ENCODE measurements at places on chromosomes 5 and 9.

- no peak for DNase-seq
These were observed 31.6 kb downstream of the PRLR start for GRCh38 chr5:35198686-35199085.

DNA sequence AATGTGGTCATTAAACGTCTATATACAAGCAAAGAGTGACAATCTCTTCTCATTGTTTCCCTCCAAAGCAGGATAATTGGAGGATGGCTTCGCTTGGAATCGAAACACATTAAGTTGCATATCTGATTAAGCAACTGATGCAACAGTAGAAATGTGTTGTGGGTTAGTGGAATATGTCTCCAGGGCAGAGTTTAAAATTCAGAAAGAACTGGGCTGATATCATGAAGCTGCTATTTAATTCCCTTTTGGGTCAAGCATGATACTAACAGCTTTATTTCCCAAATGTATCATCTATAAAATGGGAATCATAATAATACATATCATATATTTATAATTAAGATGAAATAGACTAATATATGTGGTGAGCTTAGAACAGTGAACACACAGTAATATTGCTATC is 1763.0 kb upstream of the C9orf72 start:
- DNase-seq, result no peak

GRCh38 chr9:97293207-97293721 is 14.2 kb upstream of the CCDC180 start:
- DNase-seq, result no peak

- no peak for DNase-seq
These were observed 50.2 kb downstream of the IPPK start for GRCh38 chr9:92619601-92620300.

DNA sequence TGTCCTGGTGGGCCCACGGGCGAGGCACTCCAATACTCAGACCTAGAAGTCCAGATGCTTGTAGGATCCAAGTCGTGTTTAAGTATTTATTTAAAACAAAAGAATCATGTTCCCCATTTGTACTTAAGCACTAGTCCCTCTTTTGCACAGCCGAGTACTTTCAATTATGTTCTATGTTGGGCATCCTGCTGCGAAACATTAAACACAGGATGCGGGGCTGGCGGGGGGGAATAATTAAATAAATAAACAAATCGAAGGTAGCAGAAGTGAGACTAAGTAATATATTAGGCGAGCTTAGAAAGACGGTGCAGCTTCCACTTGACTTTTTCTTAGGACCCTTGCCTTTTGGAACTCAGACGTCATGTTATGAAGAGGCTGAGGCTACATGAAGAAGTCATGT is 1129.2 kb upstream of the ACO1 start:
- no peak for DNase-seq

DNA sequence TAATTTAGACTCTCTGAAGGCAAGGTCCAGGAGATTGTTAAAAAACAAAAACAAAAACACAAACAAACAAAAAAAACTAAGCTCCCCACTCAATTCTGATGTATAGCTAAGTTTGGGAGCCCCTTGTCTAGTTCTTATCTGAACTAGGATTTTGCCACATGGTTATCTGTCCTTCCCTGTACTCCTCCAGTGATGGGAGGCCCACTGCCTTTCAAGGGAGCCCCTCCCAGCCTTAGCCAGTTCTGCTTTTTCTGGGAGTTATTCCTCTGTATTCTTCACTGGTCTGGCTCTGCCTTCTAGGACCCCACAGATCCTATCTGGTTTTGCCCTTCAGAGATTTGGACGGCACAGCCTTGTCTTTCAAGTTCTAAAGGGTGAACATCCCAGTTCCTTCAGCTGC is 2.1 kb upstream of the ALDH1B1 start:
- DNase-seq, result no peak

DNA sequence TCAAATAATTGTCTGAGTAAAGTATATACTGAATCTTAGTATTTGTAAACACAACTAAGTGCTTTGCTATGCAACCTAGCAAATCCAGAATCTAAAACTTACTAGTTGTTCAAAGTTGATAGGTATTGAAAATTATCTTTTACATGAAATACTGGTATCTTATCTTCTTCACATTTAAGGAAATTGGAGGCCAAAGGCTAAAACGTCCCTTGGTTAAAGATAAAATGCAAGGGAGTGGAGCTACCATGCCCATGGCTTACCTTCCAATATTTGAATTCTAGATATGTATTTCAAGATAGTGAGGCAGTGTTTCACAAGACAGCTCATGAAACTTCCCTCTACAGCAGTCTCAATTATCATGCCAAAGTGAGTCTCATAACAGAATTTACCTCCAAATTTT is 373.5 kb downstream of the KIAA0825 start:
- no peak for DNase-seq

DNA sequence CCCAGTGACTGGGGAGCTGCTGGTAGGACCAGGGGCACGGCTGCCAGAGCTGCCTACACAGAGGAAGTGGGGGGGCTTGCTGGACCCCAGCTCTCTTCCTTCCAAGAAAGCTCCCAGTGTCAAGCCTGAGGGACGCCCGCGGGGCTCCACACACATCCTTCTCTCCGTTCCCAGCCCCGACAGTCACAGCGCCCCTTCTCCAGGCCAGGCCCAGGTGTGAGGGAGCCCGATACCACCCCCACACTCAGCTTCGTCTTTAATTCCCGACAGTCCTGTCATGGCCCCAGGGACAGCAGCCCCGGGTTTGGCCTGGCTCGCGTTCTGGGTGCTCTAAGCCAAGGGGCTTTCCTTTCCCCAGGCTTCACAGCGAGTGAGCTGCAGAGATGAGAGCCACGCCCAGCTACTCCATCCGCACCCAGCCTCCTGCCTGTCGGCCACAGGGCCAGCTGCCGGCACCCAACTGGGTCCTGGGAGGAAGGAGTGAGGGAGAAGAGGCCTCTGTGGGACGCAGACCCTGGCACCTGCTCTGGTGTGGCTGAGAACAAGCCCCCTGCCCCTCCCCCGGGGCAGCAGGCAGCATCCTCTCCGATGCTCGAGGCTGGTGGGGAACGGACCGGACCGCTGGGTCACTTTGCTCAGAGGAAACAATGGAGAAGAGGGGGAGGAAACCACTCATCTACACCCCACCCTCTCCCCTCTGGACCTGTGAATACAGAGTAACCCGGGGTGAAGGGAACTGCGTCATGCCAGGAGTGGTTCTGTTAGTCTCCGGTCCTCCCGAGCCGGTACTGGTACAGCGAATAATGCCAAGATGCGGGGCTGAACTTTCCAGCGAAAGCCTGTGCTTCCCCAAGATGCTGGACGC is 53.9 kb upstream of the PHYKPL start:
- no peak for DNase-seq

DNA sequence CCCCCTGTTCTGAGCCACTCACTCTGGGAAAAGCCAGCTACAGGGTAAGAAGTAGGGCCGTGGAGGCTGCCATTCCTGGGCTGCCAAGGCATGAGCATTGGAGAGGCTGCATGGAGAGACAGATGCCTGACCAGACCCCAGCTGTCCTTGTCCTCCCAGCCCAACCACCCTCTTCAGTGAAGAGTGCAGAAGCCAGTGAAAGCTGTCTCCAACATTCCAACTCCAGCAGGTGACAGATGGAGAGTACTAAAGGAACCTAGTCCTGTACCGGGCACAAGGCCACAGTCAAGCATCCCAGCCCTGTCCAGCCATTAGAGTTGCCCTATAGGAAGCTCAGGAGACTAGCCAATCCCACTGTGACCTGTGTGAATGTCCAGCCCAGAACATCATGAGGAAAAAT is 165.1 kb downstream of the DIRAS2 start:
- DNase-seq, result no peak

- no peak for DNase-seq
These were observed 538.7 kb downstream of the PDE4D start for GRCh38 chr5:59354811-59355210.

DNA sequence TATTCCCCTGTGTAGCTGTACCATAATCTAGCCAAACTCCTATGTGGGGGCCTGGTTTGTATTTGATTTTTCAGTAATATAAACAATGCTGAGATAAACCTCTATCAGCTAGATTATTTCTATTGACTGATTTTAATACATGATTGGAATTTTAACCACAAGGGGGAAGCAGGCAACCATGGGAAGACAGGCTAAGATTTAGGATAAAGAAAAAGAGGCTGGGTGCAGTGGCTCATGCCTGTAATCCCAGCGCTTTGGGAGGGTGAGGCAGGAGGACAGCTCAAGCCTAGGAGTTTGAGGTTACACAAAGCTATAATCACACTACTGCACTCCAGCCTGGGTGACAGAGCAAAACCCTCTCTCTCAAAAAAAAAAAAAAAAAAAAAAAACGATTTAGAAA is 18.1 kb upstream of the GPX3 start:
- no peak for DNase-seq

- DNase-seq, result no peak
These were observed 96.2 kb upstream of the ARAP3 start for GRCh38 chr5:141778206-141778605.

- no peak for DNase-seq
These were observed 193.5 kb upstream of the EDIL3 start for GRCh38 chr5:84578226-84578625.

- DNase-seq, result no peak
These were observed 155.0 kb downstream of the NFIB start for GRCh38 chr9:14158916-14159315.

DNA sequence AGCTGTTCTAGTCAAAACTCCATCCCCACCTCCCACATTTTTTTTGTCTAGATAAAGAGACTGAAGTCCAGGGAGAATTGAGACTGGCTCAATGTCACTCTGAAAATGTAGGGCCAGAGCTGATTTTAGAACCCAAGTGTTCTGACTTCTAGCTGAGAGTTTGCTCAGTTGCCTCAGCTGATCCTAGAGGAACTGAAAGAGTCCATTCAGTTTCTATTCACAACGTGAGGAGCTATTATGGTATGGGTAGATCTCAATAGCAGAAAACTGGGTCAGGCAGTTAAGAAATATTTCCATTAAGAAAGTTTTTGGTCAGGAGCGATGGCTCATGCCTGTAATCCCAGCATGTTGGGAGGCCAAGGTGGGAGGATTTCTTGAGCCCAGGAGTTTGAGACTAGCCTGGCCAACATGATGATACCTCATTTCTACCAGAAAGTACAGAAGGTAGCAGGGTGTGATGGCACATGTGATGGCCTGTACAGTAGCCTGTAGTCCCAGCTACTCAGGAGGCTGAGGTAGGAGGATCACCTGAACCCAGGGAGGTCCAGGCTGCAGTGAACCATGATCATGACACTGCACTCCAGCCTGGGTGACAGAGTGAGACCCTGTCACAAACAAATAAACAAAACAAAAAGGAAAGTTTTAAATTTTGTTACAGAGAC is 61.7 kb downstream of the GLRA1 start:
- DNase-seq, result no peak

DNA sequence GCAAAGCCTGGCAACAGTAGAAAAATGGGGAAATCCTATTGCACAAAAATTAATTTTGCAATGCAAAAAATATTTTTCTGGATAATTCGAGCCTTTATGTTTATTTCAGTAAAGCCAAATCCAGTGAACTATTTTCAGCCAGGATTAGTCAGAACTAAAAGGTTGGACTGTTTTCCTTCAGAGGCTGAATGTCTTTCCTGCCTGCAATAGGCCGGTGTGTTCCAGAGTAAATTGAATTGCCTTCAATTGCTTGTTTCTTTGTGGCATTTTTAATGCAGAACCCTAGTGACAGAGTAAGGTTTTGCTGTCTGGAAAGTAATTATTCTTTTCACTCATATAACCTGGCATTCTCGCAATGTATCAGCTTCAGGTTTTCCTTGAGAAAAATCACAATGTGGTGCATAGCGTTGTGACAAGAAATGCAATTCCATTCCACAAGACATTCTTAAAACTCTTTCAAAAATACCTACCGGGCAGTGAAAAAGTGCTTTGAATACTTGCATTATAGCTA is 183.7 kb downstream of the GLIS3 start:
- no peak for DNase-seq

DNA sequence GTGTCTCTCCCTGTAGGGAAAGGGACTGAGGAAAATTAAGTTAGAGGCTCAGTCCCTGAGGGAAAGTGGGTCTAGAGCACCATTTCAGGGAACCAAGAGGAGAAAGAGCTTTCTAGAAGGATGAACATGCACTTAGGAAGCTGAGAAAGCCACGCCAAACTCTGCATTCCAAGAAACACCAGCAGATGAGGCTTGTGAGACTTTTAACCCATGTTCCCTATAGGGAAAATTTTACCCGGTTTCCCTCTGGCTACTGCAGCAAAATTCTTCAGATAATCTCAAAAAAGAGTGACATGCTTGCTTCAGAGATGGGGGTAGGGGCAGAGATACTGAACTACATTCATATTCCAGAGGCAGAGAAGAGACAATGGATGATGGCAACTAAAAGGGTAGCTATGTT is 8.6 kb downstream of the TLN1 start:
- no peak for DNase-seq

DNA sequence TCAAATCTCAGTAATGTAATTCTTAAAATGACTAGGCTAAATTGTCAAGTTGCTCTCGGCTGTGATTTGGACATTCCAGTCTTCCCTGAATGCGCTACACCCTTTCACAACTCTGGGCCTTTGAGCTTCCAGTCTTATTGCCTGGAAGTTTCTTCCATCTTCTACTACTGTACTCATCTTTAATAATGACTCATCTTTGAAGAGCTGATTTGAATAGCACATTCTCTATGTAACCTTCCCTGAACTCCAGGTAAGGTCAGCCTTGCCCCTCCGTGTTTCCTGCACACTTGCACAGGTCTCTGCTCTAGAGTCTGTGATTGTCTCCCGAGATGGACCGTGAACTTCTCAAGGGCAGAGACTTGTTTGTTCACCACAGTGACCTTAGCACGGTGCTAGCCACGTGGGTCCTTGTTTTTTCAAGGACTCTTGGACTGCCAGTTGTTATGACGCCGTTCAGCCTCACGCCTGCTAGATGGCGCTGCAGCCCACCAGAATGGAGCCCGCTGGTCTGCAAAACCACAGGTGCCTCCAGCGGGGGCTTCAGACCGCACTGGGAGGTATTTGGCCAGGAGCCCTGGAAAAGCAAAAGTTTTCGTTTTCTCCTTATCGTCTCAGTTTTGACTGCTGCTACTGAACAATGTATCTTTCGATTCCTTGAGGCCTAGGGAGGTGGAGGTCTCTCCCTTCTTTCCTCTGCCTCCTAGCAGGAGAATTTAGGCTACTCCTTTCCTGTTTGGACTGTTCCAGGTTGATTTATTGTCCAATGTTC is 44.4 kb downstream of the SEC61B start:
- DNase-seq, result peak; percentile 76

DNA sequence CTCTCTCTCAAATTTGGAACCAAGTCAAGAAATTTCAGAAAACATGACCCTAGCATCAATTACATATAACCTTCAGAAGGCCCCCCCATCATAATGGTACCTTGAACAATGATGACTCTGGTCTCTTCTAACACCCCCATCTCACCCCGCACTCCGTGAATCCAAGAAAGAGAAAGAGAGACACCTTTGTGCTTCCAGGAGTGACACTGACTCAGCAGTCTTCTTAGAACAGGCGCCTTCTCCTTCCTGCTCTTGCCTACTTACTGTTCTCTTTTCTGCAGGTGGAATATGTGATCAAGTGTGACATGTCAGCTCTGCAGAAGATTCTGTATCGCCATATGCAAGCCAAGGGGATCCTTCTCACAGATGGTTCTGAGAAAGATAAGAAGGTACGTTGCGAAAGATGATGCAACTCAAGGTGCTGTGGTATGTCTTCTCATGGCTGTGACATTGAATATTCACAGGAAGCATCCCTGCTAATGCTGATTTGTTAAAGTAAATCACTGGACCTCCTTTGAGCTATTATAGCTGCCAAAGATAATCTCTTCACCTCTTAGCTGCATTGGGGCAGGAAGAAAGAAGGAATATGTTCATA is 81.3 kb downstream of the SMARCA2 start:
- DNase-seq, result no peak
